Suprapubic skin (tissue), 4 donors: ENCODE measurements at places on chromosomes 2 and 18. TPM values are rescaled to one million over a fixed set of nuclear protein-coding genes. Genes with fewer than 3 reads are reported as not detected.

- DNase-seq, result no peak
Observed at GRCh38 chr2:181786371-181787228, 104.9 kb upstream of the ITPRID2 start.

DNA sequence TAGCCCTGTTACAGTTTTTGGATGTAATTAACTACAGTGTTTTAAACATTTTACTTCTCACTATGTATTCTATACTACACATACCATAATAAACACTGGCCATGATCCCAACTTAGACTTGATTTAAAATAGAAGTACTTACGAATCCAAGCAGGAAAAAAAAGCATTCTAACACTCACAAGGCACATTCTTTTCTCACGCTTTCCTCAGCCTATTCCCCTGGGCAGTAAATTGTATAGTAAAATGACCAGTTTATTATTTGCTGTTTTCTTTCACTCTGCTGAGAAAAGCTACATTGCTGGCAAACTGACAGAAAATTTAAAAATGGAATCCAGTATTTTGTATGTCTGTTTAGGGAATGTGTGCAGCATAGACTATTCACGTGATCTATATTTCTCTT lies 2.8 kb upstream of the TANC1 start:
- DNase-seq, result no peak

DNA sequence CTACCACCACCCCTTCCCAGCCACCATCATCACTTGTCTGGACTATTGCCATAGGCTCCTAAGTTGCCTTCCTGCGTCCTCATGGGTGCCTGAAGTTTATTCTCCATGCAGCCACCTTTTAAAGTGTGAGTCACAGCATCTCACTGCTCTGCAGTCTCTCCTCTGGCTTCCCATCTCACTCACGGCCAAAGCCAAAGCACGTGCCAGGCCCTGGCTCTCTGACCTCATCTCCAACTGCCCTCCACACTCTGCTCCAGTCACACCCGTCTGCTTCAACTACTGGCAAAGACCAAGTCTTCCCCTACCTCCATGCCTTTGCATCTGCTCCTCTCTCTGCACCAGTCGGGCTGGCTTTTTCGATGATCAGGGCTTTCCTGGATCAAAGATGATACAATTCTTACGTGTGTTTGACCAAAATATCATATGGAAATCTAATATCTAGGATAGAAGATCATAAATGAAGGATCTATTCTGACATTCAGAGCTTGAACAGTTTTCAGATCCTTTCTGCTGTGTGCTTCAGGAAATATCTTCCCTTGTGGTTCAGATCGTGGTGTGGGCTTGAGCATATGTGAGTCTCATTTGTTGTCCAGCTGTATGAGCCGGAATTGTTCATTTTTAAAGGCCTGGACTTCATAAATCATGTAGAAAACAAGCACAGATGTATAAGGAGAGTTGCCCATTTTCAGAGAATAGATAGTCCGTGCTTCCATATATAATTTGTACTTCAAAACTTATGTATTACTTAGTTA lies 175.6 kb downstream of the PRKCE start:
- peak; percentile 86 for DNase-seq

DNA sequence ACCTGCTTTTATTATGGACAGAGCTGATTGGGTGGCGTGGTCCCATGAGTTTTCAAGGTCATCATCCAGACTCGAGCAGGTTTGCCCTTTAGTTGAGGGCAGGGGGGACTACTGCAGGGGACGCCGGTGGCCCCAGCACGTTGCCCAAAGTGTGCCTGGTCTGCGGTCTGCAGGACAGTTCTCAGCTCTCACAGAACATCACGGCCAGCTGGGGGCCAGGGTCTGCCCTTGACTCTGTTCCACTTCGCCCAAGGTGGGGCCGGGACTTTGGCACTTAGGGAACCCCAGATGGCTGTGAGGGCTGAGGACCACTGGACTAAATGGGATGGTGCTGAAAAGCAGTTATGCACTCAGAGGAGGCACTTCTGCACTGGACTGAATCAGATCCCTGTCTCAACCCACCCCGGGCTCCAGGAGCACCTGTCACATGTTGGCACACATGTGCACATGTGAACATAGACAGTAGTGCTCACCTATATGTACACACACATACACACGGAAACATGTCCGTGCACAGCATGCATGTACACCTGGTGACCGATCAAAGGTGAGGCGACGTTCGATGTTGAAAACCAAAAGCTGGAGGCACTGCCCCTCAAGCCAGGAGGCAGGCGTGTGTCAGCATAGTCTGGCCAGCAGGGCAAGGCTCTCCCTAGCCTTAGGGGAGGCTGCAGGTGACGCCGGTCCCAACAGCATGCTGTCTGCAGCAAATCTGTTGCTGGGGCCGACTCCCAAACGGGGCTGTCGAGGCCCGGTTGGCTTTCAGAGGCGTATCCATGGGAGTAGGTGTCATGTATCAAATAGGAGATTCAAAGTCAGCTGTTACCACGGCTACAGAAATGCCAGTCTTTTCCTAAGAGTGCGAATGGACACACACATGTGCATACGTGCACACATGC lies 10.2 kb downstream of the ANO7 start:
- DNase-seq, result no peak

DNA sequence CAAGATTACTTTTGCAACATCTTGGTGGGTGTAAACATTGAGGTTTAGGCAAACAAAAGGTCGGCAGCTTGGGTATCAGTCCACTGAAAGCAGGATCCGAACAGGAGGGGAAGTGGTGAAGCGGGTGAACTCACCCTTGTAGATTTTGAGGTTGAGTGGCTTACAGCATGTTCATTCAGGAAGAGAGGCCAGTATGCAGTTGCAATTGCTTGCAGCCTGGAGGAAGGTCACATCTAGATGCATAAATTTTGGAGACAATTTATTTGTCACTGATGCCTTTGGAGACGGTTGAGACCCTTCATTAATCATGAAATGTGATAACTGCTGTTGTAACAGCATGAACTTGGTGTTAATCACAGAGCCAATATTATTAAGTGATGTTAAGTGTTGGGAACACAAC lies 131.1 kb downstream of the LTBP1 start:
- DNase-seq, result no peak

GRCh38 chr2:238427435-238428162 lies 872 bp downstream of the ASB1 start:
- peak; percentile 53 for DNase-seq

- DNase-seq, result no peak
Observed at GRCh38 chr18:7677424-7677823, 110.3 kb downstream of the PTPRM start.

GRCh38 chr2:69716555-69717120 lies 25.3 kb upstream of the ANXA4 start:
- DNase-seq, result no peak

- DNase-seq, result no peak
Observed at GRCh38 chr18:12334863-12335262, 26.8 kb downstream of the TUBB6 start.

- DNase-seq, result no peak
Observed at GRCh38 chr2:217064234-217065011, 204.6 kb upstream of the TNP1 start.

DNA sequence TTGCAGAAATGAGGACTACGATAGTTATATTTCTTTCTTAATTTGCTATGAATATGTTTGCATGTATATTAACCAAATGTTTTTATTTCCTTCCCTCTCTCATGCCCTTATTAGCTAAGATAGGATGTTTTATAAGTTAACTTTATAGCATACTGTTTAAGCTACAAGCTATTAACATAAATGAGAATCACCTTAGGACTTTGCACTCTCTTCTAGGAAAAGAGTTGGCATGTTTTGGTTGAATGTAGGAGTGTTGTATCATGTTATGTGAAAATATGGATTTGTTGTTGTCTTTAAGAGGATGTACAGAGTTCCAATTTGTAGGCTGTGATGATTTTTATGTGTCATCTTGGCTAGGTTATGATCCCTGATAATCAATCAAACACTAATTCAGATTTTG lies 467.4 kb upstream of the SETBP1 start:
- no peak for DNase-seq

DNA sequence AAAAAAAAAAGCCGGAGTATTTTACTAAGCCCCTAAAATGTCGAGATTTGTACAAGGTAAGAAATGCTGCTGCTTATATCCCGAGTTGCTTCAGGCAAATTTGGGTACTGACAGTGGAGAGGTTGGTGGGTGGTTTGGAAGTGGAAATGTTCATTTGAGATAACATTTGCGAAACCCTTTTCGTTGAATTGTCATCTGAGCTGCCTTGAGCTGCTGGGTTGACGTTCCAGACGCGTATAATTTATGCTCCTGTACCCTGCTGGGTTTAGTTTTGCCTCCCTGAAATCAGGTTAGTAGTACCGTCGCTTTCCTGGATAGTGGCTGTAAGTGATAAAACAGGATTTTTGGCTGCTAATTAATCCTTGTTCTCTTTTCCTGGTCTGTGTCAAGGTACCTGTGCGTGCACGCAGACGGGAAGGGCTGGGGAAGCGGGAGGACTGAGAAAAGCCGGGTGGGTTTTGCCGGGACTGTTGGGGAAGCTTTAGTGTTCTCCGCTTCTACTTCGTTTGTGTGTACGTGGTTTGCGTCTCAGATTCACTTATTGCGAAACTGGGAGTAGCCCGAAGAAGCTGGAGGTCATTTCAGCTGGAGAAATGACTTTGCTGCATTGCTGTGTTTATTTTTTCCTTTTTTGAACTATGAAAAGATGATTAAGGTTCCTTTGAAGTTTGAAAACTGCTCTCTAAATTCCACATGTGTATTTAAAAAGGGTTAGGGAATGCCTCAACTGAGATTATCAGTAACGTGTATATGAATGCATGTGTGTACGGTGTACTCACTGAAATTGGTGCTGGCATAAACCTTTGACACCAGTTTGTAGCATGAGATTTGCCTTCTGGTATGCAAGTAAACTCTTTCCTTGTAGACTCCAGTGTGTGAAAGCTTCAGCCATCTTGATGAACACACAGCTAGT lies 709 bp downstream of the UGP2 start:
- no peak for DNase-seq

SMYD1 gene
- total RNA-seq, result not detected

ITGA6 gene
- total RNA-seq, result 89.6 TPM

CDH20 gene
- total RNA-seq, result 4.1 TPM
